ENCODE measurements at places on chromosomes 2 and 18. TPM values are rescaled to one million over a fixed set of nuclear protein-coding genes. Genes with fewer than 3 reads are reported as not detected.

BOD1L2 gene
- not detected for total RNA-seq

KLHL30 gene
- total RNA-seq = 140 TPM

FBXO48 gene
- 2.2 TPM for total RNA-seq

KIDINS220 gene
- 49.6 TPM for total RNA-seq

CD302 gene
- 4.6 TPM for total RNA-seq

- no peak for DNase-seq
Observed at GRCh38 chr18:2538236-2538635, 33.1 kb downstream of the METTL4 start.

DNA sequence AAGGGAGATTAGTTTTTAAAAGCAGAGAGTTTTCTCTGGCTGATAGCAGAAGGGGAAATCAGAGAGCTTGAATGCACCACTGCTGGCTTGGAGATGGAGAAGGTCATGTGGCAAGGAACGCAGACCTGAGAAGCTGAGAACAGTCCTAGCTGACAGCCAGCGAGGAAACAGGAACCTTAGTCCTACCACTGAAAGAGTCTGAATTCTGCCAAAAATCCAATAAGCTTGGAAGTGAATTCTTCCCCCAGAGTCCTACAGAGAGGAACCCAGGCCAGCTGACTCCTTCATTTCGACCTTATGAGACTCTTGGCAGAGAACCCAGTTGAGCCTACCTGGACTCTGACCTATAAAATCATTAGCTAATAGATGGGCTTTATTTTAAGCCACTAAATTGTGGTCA is 371.9 kb upstream of the TNP1 start:
- no peak for DNase-seq

DNA sequence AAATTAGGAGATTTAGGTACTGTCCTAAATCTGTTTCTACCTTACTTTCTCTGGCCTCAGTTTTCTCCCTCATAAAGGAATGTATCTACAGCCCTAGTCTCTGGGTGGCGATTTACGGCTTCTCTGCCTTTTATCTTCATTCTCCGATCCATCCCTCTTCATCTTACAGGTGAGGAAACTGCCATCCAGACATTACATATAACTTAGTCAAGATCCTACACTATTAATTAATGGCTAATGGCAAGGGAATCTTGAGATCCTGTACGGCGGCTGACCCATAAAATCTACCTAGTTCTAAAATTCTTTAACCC is 386 bp upstream of the YIPF4 start:
- no peak for DNase-seq

GRCh38 chr2:231084565-231084964 is 27.9 kb downstream of the PSMD1 start:
- no peak for DNase-seq

DNA sequence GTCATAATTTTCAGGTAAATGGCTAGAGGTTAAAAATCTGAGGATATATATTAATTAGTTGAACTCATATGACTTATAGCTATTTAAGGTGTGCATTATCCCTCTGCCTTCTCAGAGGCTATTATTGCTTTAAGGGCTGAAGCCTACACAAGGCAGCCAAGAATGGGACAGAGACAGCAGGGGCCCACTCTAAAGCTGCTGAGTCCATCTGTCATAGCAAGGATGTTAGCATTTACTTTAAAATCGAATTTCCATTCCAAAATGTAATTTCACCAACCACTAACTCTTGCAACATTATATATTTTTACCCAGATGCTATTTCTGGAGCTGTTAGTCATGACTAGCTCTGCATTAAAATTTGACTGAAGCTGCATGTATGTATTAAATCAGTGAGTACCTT is 236.3 kb upstream of the FSIP2 start:
- no peak for DNase-seq

GRCh38 chr2:82239176-82239575 is 1934.6 kb upstream of the LRRTM1 start:
- no peak for DNase-seq
